Activated naive CD8-positive, alpha-beta T cell treated with anti-CD3 and anti-CD28 coated beads, Interleukin-2, amount 10 ng/mL, durations not matched to agents 7 days and 5 days (primary cell): ENCODE measurements at places on chromosomes 1 and 21. TPM values are rescaled to one million over a fixed set of nuclear protein-coding genes. Genes with fewer than 3 reads are reported as not detected.
A peak's percentile ranks its signal among the peaks of the same experiment; 100 is the strongest.

G0S2 gene
- 0.37 TPM for total RNA-seq

C1orf94 gene
- total RNA-seq, result not detected

SPEN gene
- total RNA-seq, result 69.8 TPM

C1orf115 gene
- total RNA-seq, result 0.28 TPM

ETS2 gene
- total RNA-seq, result 14.8 TPM

MINDY1 gene
- total RNA-seq, result 12.7 TPM

LCE2A gene
- not detected for total RNA-seq

UTS2 gene
- total RNA-seq, result 1.6 TPM

SFPQ gene
- 348 TPM for total RNA-seq

DNA sequence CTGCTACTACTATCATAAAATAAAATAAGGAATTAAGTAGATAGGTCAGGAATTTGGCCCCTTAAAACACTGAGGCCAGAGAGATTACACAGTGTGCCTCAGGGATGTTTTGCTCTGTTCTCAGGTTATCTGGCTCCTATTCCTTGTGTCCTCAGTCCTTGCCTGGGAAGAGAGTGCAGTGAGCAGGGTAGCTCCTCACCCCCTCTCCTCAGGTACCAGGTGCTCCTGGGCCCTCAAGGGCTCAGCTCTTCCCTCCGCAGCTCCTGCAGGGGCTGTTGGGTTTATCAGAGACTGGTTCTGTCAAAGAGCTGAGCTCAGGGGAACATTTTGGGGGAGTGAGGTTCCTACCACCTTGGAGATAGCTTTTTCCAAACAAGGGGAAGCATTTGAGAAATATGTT lies 20.1 kb upstream of the COQ8A start:
- no peak for DNase-seq

DNA sequence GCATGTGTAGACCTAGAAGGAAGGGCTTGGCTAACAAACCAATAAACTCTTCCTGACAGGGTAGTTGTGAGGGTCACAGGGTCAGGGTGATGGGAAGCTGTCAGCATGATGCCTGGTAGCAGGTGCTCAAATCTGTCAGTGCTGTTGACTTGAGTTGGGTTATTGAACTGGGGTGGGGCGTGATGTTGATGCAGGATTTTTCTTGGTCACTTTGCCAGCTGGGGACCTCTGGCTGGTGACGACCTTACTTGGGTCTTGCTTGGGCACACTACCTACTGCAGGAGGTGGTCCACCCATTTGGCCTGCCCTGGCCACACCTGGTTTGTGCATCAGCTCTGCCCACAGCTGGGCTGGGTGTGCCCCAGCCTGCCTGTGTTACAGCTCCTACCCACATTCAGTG lies 624.4 kb downstream of the PTPRU start:
- no peak for DNase-seq

DNA sequence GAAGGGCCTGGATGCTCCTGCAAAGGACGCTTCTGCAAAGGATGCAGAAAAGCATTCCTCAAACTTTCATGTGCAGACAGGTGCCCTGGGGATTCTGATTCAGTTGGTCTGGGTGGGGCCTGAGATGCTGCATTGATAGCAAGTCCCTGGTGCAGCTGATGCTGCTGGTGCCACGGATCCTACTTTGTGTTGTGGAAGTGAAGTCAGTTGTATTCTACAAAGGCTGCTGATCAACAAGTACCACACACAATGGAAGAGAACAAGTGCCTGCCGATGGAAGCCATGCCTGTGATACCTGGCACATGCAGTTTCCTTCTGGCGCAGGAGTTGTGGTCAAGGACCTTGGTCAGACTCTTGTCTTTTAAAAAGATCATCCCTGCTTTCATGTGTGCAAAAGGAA lies 478.8 kb downstream of the CAMTA1 start:
- no peak for DNase-seq

DNA sequence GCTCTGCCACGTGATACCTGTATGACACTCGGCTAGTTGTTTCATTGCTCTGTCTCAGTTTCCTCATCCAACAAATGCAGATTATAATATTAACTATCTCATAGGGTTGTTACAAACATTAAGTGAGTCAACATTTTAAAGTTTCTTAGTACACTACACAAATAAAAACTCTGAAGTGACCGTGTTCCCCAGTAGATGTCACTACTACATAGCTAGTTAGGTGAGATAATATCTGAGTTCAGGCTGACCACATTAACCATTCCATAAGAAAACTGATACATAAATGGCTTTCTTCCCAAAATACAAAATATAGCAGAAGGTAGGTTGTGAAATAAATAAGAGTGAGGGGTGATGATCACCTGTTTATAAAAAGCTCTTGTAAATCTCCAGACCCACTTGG lies 214.1 kb downstream of the NUF2 start:
- no peak for DNase-seq

DNA sequence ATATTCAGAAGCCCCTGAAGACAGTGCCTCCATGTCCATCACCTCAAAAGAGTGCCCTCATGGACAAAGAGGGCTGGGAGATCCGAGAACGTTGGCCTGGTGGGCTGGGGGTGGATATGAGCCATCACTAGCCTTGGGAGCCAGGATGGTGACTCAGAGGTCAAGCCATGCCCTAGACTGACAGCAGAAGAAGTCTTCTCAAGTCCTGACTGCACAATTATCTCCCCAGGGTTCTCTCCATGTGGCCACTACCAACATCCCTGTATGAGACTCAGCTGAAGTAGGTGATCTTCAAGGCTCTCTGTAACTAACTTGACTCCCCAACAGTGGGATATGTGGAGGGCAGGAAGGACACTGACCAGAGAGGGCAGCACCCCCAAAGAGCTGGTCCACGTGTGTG lies 7.1 kb upstream of the USF1 start:
- no peak for DNase-seq

DNA sequence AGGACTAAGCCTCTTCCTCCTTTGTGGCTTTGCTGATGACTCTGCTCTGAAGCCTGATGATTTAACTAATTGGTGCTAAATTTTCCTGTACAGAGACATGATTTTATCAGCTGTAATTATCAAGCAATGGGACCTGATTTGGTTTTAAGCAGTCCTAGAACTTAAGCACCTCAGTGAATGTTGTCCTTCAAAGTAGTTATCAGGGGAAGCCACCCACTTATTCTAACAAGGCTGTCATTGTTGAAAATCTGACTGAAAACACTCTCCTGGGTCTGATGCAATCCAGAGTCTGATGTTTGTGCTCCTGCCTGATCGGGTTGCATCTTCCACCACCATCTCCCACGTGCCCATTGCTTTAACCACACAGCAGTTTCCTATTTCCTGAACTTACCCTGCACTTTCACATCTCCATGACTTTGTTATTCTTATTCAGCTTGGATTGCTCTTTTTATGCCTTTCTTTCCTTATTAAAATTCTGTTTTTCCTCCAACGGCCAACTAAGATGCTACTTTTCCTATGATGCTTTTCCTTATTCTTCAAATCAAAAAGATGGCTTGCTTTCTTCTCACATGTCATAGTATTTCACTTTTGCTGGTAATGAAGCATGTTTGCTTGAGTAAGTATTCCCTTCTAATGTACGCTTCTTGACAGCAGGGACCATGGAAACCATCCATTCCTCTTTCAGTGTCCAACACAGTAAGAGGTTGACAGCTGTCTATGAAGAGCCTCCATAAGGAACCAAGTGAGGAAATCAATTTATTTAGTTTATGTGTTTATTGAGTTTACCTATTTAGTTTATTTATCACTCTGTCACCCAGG lies 55.0 kb downstream of the S1PR1 start:
- no peak for DNase-seq

DNA sequence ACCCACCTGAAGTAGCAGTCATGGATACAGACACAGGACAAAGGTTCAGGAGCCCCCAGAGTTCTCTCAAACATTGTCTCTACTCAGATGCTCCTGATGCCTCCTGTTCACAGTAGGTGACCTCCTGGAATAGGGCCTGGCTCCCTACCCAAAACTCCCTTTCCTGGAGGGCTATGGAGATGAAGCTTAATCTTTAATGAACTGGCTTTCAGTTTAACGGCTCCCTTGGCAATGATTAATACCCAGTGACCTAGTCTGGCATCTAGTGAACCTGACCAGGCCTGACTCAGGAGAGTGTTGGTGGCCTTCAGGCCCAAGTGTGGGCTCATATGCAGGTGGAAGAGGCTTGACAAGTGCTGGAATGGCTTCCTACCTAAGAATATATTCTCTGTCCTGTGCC lies 65.2 kb upstream of the TRABD2B start:
- DNase-seq, result no peak

- no peak for DNase-seq
Observed at GRCh38 chr21:28106370-28106890, 886.2 kb downstream of the LTN1 start.

DNA sequence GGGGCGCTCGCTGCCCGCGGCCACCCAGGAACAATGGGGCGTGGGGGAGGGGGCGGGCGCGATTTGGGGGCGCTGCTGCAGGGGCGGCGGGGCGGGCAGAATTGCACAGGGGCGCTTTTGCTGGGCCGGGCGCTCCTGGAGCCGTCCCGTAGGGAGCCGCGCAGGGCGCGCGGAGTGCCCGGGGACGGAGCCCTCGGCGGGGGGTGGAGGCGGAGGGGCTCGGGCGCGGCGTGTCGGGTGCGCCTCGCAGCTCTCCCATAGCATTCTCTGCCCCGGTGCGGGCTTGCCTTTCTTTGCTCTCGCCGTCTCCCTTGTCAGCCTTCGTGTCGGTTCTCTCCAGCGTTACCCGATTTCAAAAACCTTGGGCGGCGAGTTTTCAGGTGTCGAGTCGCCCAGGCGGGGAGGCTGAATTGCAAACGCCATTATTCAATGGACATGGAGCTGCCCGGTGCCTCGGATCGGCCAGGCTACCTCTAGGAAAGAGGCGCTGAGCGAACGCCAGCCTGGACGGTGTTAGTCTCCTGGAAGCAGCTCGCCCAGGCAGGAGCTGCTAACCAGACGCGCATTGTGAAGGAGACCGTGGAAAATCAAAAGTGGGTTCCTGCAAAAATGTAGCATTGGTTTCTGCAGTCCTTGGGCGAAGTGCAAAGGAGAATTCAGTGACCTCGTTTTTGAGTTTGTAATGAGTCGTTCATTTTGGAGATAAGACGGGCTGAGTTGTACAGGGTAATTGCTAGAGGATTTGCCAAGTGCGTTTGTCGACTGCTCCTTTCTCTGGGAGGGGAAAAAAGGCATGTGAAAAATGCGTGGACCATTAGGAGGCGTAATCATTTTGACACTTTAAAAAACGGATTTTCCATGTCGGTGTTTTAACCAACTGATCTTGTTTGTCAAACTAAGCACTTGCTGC lies 626 bp downstream of the CXADR start:
- peak; percentile 50 for DNase-seq

DNA sequence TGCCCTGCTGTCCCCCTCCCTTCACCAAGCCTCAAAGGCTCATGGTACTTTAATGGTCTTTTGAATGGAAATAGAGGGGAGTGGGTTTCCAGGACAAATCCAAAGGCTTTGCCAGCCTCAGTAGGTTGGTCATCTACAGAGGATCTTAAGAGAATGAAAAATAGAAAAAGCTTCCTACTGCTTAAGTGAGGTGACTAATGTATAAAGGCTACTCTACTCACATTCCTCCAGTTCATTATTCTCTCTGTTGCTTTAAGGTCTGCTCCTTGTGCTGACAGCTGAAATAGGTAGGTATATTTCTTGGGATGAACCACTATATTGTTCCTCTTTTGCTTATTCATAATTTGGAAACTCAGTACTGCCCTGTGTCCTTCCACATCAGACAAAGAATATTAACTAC lies 10.4 kb upstream of the CHIA start:
- DNase-seq, result no peak

DNA sequence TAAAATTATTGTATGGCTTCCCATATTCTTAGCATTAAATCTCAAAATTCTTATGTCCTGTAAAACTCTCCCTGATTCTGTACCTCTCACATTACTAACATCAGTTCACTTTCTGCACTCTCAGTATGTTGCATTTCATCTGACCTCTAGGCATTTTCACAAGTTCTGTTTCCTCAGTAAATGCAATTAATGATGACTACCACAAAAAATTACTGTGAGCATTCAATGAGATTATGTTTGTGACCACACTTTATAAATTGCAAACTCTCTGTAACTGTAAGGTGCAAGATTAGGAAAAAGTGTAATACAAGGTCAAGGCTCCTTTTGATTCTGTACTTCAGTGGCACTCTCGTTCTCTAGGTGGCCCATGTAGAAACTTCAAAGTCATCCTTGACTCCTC lies 60.4 kb downstream of the LRRC53 start:
- DNase-seq, result no peak

DNA sequence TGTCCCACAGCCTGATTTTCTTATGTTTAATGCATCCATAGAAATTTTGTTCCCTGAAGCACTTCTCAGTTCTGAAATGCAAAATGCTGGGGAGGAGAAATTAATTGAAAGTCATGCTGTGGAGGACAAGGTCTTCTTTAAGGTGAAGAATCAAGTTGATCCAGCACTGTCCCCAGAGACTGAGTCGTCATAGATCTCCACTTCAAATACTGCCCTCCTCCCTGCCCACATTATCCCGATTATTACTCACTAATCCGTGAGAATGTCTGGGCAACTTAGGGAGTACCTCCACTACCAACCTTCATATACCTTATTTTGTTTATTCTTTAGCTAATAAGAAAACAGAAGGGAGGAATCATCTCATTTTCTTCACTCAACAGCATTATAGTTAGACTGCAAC lies 70.0 kb upstream of the FMN2 start:
- DNase-seq, result no peak

DNA sequence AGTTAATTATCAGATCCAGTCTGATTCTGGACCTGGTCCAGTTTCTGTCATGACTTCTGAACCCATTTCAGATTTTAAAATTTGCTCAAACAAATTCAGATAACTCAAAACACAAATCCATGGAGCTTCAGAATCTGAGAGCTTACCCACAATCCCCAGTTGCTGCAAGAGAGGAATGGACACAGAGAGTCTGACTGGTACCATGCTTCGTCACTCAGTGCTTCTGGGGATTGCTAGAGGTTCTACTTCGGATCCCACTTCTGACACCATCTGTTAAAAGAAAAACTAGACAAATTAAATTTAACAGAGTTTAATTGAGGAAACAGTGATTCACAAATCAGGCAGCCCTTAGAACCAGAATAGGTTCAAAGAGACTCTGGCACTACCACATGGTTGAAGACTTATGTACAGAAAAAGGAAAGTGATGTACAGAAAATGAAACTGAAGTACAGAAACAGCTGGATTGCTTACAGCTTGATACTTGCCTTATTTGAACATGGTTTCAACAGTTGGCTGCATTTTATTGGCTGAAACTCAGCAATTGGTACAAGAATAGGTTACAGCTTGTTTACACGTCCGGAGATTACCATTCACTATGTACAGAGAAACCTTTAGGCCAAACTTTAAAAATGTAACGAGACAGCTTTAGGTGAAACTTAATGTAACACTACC lies 60.7 kb upstream of the TEKT2 start:
- no peak for DNase-seq

- DNase-seq, result no peak
Observed at GRCh38 chr1:17193222-17194132, 11.5 kb upstream of the PADI1 start.
